ENCODE measurements at places on chromosomes 2 and 18. TPM values are rescaled to one million over a fixed set of nuclear protein-coding genes. Genes with fewer than 3 reads are reported as not detected.

GRCh38 chr18:59051470-59052165 is 88.1 kb upstream of the SEC11C start:
- H3K36me3 ChIP-seq = no peaks in the 10 kb centered on the region
- peaks cover 12% of the 10 kb centered on the region for H3K27me3 ChIP-seq
- no peak for ATAC-seq
- no peak overlapping the region for H3K4me3 ChIP-seq
- H3K4me1 ChIP-seq = no peaks in the 10 kb centered on the region

DNA sequence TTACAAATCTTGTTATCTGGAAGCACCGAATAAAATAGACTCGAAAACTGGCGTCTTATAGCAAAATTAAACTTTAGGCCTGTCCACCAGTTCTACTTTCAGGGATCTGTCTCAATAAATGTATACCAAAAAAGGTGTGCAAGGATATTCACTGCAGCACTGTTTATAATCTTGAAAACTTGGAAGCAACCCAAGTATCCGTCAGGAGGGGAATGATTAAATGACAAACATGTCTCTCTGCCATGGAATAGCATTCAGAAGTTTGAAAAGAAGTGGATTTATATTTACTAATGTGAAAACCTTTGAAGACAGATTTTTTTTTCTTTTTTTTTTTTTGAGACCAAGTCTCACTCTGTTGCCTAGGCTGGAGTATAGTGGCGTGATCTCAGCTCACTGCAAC is 32.3 kb upstream of the SATB2 start:
- H3K4me1 ChIP-seq = no peaks in the 10 kb centered on the region
- no peak for ATAC-seq
- peaks cover 7% of the 10 kb centered on the region for H3K27me3 ChIP-seq
- H3K27ac ChIP-seq = no peak overlapping the region
- H3K36me3 ChIP-seq = no peaks in the 10 kb centered on the region

GRCh38 chr18:31103423-31103822 is 1.2 kb upstream of the DSC2 start:
- H3K27ac ChIP-seq = no peak overlapping the region
- no peak overlapping the region for H3K4me3 ChIP-seq
- H3K36me3 ChIP-seq = no peaks in the 10 kb centered on the region
- no peak for ATAC-seq

DNA sequence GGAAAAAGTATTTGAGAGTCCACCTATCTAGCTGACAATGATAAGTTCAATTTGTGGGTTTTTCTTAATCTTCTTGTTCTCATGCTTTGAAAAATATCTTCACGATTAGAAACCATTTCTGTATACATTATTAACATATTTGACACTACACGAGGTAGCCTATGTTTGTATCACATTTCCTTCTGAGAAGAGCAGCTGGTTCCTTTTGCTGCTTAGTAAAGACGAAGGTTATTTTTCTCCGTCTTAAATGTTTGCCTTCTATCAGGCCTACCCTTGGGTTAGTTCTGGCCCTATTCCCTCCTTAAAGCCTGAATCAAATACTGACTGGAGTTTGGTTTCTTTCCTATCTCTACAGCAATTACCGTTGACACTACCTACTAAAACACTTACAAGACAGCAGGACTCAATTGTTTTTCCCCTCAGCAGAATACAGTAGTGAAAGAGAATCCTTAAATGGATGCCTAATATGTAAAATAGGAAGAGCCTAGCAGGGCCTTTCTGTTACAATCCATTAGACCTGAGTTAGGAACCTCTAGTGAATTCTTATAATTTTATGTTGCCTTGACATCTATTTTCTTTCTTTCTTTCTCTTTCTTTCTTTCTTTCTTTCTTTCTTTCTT is 790.4 kb downstream of the EPHA4 start:
- no peak overlapping the region for H3K4me3 ChIP-seq
- no peaks in the 10 kb centered on the region for H3K4me1 ChIP-seq
- no peak overlapping the region for H3K27ac ChIP-seq
- no peak for ATAC-seq

Gene SCN9A
- total RNA-seq = 7.5 TPM

- no peaks in the 10 kb centered on the region for H3K27me3 ChIP-seq
- peak overlapping the region; percentile 84 for H3K27ac ChIP-seq
- peak; percentile 61 for ATAC-seq
- H3K36me3 ChIP-seq = no peaks in the 10 kb centered on the region
- peaks cover 21% of the 10 kb centered on the region for H3K4me1 ChIP-seq
- no peak overlapping the region for H3K4me3 ChIP-seq
Observed at GRCh38 chr2:37775908-37776250, 104.4 kb upstream of the CDC42EP3 start.

All from gastroesophageal sphincter (tissue), 4 donors.